ENCODE measurements at places on chromosomes 2 and 18.

DNA sequence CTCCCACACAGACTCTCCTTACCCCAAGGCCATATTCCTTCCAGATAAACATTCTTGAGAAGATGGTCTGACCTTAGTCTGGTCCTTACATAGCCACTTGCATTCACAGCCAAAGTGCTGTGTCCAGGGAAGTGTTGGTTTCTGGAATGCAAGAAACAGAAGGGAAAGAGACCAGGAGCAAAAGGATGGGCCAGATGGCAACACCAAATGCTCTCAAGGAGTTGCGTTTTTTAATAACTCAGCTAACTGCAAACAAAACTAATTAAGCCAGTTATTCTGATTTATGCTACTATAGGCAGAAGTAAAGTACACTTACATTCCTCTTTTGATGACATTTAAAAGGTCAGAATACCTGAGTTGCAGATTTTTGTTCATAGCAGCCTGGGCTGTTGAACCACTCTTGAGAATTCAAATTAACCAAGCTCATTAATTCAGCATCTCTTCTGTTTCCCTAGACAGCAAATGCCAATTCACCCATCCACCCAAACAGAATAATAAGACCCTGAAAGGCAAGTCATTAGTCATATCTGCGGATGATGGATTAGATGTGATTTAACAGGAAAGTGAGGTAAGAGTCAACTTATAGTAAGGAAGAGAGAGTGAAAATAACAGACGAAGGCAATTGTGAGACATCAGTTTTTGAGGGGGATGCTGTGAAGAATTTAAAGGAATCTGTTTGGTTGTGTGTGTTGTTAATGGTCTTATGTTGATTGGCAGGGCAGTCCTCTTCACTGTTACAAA, 18.8 kb downstream of the CCDC85A start:
- no peak for DNase-seq

DNA sequence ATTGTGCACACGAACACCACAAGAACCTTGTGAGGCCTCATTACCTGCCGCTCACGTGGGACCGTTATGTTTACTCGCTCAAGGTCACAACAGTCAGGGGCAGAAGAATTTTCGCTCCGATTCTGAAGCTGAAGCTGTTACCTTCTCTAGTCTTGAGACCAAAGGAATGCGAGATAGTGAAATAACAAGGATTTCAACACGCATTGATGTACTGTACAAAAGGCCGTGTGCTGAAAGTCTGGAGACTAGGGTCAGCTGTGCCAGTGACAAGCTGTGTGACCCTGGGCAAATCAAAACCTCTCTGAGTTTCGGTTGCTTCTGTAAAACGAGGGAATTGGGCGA, 583 bp downstream of the NEMP2 start:
- no peak for DNase-seq

- DNase-seq: no peak
These were observed 50.8 kb upstream of the THSD7B start for GRCh38 chr2:136714452-136714951.

GRCh38 chr18:66707473-66707872, 103.6 kb upstream of the CDH19 start:
- no peak for DNase-seq

DNA sequence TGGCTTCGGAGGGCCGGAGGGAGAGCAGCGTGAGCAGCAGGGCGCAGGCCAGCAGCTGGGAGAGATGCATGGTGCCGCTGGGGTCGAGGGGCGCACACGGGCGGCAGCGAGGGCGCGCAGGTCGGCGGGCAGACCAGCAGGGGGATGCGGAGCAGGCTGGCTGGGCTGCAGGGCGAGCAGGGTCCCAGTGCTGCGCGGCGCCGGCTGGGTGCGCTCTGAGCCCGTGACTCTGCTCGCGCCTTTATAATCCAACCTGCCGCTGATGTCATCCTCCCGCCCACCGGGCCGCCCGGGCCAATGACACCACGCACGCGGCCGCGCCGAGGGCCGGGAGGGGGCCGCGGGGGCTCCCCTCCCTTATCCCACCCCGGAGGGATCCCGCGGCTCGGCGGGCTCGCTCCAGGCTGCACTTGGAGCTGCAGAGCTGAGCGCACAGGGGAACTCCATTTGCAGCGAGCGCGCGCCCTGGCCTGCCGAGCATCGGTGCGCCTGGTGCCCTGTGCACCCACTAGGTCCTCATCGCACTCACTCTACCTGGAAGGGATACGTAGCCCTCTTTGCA, at the start of gene NPPC:
Gene NPPC (minus strand): TSS at position 217 of the 562 bp plus-strand sequence. CDS start 147 bp downstream, at position 70.
- no peak for DNase-seq

DNA sequence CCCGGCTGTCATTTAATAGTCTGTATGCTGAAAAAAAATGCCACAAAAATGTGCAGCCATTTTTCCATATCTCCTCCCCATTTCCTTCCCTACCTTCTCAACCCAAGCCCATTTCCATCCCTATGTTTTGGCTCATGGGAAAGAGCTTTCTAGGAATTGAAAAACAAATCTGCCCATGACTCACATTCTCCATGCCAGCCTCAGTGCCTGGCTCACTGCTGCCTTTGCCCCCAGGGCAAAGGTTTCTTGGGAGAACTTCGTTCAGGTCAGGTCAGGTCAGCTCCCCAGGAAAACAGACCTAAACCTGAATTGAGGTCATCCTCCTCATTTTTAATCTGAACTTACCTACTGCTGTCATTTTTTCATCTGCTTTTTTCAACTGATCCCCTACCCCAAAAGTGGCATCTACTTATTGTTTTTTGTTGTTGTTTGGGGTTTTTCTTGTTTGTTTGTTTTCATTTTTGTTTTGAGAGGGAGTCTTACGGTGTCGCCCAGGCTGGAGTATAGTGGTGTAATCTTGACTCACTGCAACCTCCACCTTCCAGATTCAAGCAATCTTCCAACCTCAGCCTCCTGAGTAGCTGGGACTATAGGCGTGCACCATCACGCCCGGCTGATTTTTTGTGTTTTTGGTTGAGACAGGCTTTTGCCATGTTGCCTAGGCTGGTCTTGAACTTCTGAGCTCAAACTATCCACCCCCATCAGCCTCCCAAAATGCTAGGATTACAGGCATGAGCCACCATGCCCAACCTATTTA, 66.7 kb downstream of the FECH start:
- no peak for DNase-seq

DNA sequence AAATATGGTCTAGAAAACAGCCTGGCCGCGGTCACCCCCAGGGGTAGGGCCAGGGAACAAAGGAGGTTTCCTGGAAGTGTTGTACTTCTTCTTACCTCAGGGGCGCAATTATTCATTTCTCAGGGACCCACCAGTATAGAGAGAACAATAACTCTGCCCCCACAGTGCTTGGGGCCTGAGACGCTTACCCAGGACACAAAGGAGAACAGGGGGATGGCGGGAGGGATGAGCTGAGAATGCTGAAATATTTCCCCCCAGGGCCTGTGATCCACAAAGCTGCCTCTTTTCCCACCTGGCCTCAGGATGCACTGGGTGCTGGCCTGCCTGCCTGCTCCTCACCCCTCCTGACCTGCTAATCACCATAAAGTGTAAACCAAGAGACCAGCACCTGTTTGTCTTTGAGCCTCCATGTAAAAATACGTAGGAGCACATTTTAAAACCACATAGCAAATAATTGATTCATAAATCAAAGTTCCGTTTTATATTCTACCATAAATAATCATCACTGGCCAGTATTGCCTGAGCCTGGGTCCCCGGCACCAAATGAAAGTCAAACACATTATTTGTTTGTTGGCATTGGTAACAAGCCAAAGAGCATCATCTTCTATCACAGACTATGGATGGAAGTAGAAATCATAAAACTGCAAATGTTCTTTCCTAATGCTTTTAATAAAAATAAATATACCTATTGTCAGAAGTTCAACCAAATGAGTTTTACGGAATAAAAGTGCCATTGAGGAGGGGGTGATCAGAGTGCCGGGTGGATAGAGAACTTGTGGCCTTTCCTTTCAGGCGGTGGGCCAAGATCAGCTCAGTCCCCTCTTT, 67.3 kb upstream of the RMDN2 start:
- peak; percentile 35 for DNase-seq

DNA sequence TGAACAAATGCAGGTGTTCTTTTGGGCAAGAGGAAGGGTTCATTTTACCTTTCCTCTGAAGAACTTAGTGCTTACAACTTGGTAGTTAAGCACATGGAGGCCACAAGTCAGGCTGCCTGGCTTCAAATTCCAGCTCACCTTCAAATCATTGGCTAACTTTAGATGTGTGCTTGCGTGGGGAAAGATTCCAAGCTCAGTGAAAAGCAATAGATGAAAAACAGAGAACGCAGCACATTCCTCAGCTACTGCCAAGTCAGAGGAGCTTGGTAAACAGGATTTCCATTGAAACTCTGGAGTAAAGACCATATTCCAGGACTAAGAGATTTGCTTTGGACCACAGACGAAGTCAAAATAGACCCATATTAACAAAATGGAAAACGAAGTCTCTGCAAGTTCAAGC, 96.3 kb upstream of the ASB18 start:
- no peak for DNase-seq

GRCh38 chr2:2640371-2640770, 309.3 kb upstream of the MYT1L start:
- no peak for DNase-seq
